MV-4-11 (cell line): ENCODE measurements at places on chromosomes 7 and 10.

DNA sequence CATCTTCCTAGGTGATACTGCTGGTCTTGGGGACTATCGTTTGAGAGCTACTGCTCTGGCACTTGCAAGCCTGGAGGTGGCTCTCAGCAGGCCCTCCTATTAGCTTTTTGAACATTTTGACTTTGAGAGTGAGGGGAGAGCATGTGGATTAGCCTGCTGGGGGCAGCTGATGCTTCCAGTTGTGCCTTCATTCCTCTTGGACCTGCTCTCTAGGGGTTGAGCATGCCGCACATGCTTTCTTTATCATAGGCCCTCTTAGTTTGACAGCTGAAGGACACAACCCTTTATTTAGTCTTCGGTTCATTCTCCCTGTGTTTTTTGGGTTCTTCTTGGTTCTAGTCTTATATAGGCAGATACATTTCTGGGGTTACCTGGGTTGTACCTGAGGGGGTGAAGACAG is 132.1 kb downstream of the GALNT17 start:
- no peak for DNase-seq

GRCh38 chr10:64731016-64731415 is 1209.8 kb downstream of the REEP3 start:
- no peak for DNase-seq

GRCh38 chr10:78777867-78778266 is 290.9 kb upstream of the ZMIZ1 start:
- DNase-seq, result no peak

- no peak for DNase-seq
Observed at GRCh38 chr7:39102234-39102633, 124.5 kb downstream of the POU6F2 start.

GRCh38 chr7:70616211-70616610 is 515.7 kb upstream of the GALNT17 start:
- DNase-seq, result no peak

GRCh38 chr7:19102884-19103283 is 14.6 kb downstream of the TWIST1 start:
- no peak for DNase-seq

- no peak for DNase-seq
Observed at GRCh38 chr7:150719436-150719835, 3.0 kb downstream of the GIMAP1 start.

GRCh38 chr10:44459671-44460070 is 74.8 kb upstream of the CXCL12 start:
- no peak for DNase-seq

DNA sequence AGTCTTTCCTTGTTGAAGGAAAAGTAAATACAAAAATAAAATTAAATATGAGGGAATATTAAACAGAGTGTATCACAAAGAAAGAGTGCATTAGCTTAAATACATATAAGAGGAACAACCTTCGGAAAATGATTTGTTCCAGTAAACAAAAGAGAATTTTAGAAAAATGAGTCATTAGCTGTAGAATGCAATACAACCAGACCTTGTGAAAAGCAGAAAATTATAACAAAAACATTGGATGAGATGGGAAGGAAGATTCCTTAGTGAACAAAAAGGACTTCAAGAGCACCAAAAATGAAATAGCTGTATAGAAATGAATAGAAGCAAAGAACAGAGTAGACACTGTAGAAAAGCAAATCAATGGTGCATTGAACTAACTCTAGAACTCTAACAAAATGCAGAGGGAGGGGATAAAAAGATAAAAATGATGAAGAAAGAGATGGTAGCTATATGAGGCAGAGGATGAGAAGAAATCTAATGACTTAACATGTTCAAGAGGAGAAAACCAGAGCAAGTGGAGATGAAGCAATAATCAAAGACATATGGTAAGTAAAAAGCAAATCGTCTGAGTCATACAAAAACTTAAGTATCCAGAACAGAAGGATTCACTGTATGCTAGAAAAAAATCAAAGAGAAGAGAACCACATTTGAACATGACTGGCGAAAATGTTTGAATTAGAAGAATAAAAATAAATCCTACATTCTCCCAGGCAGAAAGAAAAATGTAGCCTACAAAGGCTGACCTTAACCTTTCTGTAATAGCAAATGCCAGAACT is 190.5 kb downstream of the TMEM26 start:
- no peak for DNase-seq

DNA sequence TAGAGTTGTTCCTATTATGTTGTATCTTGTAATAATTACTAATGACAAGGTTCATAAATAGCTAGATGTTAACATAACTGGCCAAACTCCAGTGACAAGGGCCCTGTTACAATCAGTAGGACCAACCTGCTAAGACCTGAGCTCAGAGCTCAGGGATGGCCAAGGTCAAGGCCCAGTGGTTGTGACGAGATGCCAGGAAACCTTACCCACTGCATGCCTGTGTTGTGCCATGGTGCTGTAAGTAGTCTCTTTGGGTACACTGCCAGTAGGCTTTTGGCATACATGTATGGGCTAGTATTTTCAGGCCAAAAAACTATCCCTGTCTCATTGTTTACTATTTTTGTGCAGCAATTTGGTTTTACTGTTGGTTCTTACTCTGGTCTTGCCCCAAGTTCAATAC is 7.9 kb upstream of the IDI2 start:
- DNase-seq, result no peak

GRCh38 chr10:33935350-33935749 is 600.9 kb upstream of the NRP1 start:
- no peak for DNase-seq

- DNase-seq, result no peak
Observed at GRCh38 chr10:102065561-102066398, 631 bp downstream of the HPS6 start.

GRCh38 chr10:122524811-122525210 is 35.7 kb upstream of the DMBT1 start:
- DNase-seq, result no peak

DNA sequence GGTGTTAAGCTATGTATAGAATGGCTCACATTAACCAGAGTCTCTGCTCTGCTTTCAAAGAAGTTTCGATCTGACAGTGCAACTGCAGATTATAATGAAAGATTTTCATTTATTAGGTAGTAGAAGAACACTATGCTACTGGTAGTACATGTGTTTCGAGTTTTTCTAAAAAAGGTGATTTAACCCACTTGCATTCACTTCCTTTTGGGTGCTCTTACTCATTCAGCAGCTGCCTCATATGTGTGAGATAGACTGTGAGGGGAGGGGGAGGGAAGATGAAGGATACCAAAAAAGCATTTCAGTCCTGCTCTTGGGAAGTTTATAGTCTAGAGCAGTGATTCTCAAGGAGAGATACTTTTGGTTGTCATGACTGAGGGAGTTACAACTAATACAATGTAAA is 20.4 kb downstream of the PLEKHA8 start:
- DNase-seq, result no peak

DNA sequence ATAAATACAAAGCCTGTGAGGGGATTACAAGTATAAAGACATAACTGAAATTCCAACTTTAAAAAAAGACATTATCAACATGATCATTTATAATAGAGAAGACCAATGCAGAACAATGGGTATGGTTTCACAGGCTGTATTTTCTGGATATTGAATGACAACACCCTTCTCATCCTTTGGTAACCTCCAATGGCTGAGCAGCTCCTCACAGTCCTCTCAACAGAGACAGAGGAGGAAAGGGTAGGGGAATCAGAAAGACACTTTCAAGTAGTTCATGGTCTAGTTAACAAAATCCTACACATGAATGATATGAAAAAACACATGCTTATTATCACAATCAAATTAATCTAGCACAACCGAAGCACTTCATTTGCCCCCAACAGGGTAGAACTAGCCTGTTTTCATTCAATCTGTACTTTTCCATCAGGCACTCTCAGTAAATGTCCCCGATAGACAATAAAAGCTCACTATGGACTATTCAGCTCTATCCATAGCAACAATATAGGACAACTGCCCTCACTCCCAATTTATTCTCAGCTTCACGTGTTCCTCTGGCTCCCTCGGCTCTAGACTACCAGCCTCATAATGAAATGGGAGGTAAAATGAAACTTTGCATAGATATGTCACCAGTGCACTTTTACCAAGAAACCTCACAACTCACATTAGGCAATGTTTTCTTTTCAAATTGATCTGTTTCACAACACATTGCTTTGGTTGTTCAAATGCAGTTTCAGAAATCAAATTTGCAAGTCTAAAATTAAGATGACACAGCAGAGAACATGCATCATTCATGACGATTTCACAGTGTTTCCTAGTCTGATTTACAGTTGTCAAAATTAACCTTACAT is 211.4 kb downstream of the THSD7A start:
- DNase-seq, result peak; percentile 36

- DNase-seq, result no peak
Observed at GRCh38 chr10:67969875-67970274, 85.4 kb downstream of the SIRT1 start.

DNA sequence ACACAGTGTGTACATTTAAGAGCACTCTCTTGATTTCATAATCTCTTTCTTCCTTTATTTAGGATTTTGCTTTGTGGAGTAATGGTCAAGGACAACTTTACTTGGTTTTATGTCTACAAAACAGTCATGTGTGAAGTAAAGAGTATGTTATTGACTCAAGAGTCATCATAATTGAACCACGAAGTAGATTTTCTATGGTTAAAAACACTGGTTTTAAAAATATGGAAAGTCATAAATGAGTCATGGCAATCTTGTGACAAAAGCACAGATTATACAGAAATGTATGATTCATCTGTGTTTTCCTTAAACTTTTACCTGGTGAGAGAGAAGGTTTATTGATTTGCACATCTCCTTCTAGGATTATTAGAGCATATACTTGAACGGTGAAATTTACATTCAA is 969.7 kb downstream of the GATA3 start:
- DNase-seq, result no peak

DNA sequence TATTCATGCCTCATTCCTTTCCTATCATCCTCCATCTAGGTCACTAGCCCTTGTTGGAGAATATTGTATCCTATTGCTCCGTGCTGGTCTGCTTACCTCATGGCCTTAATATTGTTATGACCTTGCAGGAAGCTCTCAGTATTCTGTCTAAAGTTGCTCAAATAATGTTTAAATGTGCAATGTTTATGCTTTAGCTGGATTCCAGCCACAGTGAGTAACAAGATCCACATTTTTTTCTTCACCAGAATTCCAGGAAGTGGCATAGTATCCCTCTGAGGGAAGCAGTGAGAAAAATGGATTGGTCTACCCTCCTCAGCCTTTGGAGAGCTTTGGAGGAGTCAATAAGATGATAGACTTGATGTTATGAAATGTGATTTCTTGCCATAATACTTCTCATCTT is 402.6 kb downstream of the NRG3 start:
- no peak for DNase-seq

GRCh38 chr10:43421201-43421507 is 12.2 kb upstream of the HNRNPF start:
- no peak for DNase-seq

DNA sequence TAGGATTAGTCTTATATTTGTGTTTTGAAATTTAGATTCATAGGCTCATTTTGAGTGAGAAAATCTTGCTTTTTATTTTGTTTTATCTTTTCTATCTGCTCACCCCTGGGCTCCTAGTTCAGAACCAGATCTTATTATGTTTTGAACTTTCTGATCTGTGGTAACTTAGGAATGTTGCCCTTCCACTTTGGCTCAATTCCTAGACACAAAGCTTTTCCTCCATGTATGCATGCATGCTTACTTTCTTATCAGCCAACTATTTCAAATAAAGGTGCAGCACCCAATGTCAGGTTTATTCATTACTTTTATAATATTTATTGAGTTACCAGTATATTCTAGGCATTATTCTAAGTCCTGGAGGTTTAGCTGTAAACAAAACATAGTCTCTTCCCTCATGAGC is 374.8 kb upstream of the KIAA1217 start:
- DNase-seq, result no peak

DNA sequence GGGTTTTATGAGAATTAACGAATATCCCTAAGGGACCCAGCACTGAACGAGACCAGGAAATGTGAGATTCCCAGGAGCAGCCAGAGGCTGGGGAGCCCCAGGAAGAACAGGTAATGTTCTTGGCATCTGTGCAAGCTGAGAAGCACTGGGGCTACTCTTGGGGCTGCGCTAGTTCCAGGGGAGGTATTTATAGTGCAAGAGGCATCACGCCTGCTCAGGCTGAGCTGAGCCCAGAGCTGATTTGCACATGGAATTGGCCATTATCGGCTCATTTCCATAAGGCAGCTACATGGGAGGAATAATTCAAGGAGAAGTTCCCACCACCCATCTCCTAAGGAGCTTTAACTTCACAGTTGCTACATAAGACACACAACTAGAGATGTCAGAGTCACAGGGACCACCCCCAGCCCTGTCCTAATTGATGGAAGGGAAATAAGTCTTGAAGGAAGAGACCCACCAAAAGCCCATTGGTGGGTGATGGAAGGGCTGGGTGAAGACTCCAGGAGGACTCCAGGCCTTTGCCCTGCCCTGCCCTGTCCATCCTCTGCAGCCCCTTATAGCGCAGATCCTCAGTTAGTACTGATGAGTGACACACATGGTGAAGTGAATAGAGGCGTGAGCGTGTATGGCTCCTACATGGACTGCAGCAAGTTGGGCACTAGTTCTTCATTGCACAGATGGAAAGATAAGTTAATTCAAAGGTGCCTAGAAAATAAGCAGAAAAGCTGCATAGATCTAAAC is 178.9 kb downstream of the GRID1 start:
- DNase-seq, result no peak

GRCh38 chr7:30652698-30653641 is 29.3 kb downstream of the CRHR2 start:
- DNase-seq, result no peak

DNA sequence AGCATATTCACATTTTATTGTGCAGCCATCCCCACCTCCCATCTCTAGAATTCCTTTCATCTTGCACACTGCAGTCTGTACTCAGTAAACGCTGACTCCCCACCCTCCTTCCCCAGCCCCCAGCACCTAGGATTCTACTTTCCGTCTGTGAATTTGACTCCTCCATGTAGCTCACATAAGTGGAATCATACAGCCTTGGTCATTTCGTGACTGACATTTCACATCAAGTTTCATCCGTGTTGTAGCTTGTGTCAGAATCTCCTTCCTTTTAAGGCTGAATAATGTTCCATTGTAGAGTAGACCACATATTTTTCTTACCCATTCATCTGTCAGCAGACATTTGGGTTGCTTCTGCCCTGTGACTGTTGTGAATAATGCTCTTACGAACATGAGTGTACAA is 26.2 kb upstream of the TCERG1L start:
- no peak for DNase-seq

DNA sequence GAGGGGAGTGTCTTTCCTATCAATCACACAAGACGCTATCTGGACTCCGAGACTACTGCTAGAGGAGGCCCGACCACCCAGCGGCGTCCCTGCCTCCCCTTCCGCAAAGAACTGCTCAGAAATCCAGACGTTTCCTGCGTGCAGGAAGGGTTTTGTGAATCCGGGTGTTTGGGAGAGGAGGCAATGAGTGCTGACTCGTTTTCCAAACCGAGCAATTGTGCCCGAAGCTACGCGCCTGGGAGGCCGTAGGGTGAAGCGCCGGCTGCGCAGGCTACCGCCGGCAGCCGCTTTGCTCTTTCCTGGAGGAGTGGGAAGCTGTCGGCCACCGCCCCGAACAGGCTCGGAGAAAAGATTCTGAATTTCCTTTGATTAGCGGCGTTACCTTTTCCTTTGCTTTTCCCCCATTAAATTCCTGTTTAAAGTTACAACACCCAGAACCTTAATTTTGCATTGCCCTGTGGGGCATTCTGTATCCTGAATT is 5.3 kb downstream of the VAX1 start:
- DNase-seq, result no peak
